ENCODE measurements at places on chromosomes 12 and 14. TPM values are rescaled to one million over a fixed set of nuclear protein-coding genes. Genes with fewer than 3 reads are reported as not detected.

DNA sequence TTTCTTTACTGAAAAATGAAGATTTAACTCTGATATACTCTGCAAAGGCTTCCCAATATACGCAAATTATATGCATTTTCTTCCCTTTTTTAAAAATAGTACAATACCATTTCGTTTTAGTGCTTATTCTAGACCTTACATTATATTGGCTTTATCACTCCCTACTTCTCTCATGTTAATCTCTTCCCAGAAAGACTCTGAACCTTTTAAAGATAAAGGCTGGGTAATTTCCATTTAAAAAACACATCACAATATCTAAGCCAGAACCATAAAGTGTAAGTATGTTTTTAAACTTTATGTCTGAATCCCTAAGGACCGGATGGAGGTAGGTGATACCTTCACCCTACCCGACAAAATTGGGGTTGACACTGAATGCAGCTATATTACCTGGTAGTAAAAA, 320.8 kb downstream of the DIO2 start:
- DNase-seq: no peak

GRCh38 chr12:100651108-100651507, 77.6 kb downstream of the GAS2L3 start:
- DNase-seq: no peak

GRCh38 chr12:106764220-106764619, 10.3 kb upstream of the RIC8B start:
- no peak for DNase-seq

DNA sequence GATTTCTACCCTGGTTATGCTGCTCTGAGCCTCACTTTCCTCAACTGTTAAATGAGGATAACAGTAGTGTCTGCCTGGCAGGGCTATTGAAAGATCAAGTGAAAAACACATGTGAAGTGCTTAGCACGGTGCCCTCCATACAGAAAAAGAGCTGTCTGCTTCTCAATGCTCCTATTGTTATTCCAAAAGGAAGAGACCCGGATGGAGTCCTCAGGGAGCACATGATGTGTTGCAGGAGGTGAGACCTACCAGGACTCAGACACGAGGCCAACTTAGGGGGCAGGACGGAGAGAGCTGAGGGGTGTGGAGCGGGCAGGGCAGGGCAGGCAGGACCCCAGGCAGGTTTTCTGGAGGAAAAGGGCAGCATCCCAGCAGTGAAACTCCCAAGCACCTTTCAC, 8.9 kb downstream of the FAIM2 start:
- DNase-seq: no peak

The CCDC38 gene
- total RNA-seq: not detected

The MMP17 gene
- 14.8 TPM for total RNA-seq

GRCh38 chr12:92505254-92506231, 197.2 kb upstream of the PLEKHG7 start:
- no peak for DNase-seq

The CIROP gene
- not detected for total RNA-seq

DNA sequence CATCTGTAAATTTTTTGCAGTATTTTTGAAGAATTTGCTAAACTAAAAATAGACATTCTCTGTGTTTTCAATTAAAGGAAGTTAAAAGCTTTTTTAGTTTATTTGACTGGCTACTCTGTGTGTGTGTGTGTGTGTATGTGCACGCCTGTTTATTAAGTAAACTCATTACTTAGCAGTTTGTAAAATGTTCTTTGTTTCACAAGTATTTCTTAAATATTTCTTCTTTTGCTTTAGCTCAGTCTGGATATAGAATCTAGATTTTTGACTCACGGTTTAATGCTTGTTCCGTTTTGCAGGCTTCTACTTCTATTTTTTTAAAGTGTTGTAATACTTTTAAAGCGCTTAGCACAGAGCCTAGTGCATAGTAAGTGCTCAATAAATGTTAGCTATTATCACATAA, 46.5 kb upstream of the KCNMB4 start:
- no peak for DNase-seq

GRCh38 chr12:46268583-46269428, at the start of gene SLC38A1:
SLC38A1 (minus strand) TSS chr12:46269043; CDS start chr12:46239800, 29,243 bp downstream.
- peak; percentile 84 for DNase-seq

GRCh38 chr14:30078811-30079402, 151.3 kb upstream of the PRKD1 start:
- DNase-seq: no peak

DNA sequence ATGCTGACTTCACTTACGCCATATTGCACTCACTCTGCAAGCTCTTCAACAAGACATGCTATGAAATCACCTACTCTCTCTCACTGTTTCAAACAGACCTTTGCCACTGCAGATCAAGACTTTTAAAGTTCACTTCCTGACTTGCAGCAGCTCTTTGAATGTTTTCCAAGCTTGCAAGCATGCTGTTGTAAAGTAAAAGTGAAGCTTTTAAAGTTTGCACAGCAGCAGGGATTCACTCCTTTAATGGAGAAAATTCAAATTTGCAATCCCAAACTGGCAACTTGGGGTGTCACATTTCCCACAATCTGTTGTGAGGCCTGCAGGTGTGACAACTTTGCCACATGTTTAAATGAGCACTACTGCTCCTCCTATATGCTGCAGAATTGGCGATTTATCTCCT, 270.9 kb downstream of the ALX1 start:
- DNase-seq: peak; percentile 37

DNA sequence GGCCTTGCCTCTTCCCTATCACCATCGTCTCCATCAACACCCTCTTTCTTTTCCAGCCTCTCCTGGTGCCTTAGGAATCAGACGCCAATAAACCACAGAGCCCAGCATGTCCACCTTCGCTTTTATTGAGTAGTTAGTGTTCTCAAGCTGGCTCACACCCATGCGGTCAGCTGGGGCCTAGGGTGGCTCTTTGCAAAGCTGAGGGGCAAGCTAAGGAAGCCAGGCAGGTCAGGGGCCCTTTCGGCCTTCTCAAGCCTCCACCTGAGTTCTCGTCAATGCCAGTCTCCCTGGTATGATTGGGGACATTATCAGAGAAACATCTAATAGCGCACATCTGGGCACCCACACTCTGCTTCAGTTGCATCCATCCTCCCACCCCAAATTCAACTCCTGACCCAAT, 737 bp upstream of the TEX52 start:
- no peak for DNase-seq

GRCh38 chr12:119808441-119808840, 68.7 kb downstream of the CIT start:
- DNase-seq: no peak

The FAM181A gene
- total RNA-seq: not detected

DNA sequence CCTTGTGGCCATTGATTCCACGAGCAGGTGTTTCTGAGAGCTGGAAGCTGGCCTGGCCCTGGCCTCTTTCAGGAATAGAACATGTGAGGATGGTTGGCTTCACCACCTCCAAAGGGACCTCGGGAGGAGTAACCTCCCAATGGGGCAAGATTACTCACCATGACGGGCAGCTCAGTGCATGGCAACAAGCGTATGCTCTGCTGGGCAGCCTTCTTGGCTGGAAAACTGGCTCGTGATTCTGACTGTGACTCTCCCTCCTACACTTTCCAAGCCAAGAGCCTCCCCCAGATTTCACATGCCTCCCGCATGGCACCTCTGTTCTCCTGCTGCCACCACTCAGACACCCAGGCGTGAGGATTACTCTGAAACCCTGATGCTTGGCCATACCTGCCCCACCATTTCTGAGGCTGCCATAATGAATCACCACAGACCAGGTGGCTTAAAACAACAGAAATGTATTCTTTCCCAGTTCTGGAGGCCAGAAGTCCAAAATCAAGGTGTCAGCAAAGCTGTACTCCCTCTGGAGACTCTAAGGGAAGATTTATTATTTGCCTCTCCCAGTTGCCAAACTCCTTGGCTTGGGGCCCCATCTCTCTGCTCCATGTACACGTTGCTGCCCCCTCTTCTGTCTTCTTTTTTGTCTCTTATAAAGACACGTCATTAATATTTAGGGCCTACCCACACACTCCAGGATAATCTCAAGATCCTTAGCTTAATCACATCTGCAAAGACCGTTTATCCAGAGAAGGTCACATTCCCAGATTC, 215.9 kb downstream of the CHST11 start:
- no peak for DNase-seq

The TBX5 gene
- total RNA-seq: not detected

The ANKRD33 gene
- 0.81 TPM for total RNA-seq

GRCh38 chr14:64119500-64119899, 174.7 kb downstream of the ESR2 start:
- no peak for DNase-seq

- no peak for DNase-seq
Observed at GRCh38 chr12:92989715-92990484, 60.8 kb upstream of the EEA1 start.

DNA sequence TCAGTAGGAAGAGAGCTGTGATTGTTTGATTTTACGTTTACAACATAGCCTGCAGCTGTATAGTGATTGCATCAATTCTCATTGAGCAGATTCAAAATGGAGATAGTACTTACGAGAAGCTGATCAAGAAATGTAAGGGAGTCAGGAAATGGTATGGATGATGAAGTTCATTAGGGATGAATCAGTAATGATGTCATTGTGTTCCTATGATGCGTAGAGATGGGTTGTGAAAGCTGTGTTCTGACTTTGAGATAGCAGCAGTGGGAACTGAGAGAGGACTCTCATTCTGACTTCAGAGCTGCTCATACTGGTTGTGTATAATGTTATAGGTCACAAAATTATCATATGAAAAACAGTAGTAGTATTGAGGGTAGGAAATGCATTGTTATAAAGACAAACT, 44.0 kb downstream of the TTLL5 start:
- no peak for DNase-seq

The LBHD2 gene
- not detected for total RNA-seq

DNA sequence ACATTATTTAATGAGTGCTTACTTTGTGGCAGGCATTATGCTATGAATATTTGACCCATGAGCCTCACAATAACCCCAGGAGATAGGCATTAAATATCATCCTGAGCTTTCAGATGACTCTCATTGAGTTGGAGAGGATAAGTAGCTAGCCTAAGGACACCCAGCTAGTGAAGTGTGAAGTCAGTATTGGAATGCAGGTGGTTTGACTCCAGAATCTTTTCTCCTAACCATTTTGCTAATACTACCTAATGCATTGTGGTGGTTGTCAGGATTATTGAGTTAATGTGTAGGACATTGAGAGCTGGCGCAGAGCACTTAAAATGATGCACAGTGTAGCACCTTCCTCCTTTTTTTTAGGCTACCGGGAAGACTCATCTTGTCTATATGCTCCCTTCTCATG, 3.8 kb upstream of the CDKL1 start:
- no peak for DNase-seq

The TAS2R30 gene
- 2.0 TPM for total RNA-seq

DNA sequence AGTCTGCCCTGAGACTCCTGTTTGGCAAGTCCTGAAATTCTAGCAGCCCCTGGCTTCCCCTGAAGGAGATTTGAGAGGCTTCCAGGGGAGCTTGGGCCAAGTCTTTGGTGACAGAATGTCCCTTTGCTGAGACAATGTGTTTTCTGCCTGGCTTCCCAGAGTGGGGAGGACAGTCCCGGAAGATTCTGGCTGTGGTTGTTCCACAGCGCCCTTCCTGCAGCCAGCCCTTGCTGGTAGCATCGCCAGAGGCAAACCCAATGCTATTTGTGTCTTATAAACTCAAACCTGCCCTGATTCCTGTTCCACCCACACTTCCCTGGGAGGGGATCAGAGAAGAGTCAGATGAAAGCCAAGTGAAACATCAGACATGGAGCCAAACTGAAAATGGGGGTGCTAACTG, 56.4 kb upstream of the OAS1 start:
- DNase-seq: no peak

GRCh38 chr12:28023156-28023887, 50.8 kb upstream of the PTHLH start:
- DNase-seq: no peak

The C12orf56 gene
- total RNA-seq: 1.5 TPM

The VPS29 gene
- total RNA-seq: 77.6 TPM

DNA sequence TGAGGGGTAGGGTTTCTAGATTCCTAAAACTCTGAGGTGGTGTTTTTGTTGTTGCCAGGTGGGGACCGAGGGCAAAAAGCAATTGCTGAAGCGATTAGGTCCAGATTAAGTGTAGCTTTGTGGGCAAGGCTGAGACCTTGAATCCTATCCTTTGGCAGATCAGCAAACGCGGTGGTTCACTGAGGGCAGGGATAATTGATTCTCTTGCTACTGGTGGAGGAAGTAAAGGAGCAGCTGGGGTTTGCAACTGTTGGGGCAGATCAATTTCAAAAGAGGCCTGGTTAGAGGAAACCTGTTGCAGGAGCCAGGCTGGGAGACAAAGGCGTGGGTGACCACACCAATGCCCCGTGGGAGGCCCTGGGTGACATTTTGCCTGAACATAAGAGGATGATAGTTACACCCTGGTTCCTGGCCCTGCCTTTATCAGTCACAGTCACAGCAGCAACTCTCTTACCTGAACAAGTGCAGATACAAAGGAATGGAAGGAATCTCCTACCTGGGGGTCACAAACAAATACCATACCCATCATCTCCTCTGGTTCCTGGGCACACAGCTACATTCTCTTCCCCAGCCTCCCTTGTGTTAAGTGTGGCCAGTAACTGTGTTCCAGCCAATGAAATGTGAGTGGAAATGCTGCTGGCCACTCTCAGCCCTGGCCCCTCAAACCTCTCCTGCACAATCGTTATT, 43.3 kb upstream of the RASSF3 start:
- DNase-seq: no peak

DNA sequence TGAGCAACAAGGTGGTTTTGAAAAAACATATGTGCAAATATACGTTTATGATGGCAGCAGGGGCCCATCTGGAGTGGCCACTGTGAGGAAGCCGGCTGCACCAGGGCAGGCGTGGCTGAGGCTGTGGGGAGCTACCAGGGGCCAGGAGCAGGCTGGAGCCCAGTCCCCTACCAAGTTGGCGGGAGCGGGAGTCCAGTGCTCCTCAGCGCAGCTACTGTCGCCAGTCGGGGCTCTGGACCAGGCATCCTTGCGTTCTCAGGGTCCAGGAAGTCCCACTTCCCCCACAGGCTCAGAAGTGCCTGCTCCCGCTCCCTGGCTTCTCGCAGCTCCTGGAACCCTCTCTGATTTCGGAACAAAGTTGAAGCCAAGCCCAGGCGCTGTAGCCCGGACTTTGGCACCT, 1377.5 kb upstream of the FLRT2 start:
- DNase-seq: peak; percentile 27

The SLC39A2 gene
- total RNA-seq: not detected

DNA sequence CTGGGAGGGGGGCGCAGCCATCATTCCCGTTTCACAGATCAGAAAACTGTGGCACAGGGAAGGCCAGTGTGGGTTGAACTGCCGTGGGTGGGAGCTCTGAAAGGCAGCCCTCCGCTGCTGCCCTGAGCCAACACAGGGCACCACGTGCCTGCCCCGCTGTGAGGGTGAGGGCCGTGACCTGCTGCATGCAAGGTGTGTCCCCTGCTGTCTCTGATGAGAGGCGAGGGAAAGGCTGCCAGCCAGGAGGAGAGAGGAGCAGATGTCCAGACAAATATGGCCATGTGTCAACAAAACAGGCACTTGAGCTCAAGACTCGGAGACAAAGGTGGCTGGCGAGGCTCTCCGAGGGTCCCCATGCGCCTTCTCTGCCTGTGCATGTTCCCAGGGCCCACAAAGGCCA, 108.8 kb downstream of the RBM19 start:
- DNase-seq: no peak

The KANSL2 gene
- total RNA-seq: 51.3 TPM

The PPP2R5E gene
- total RNA-seq: 65.8 TPM

The ASCL1 gene
- 0.20 TPM for total RNA-seq

All from H9 (cell line).